ENCODE measurements at places on chromosomes 7 and 10. TPM values are rescaled to one million over a fixed set of nuclear protein-coding genes. Genes with fewer than 3 reads are reported as not detected.

HOXA4 gene
- 0.51 TPM for total RNA-seq

- DNase-seq, result no peak
Measured at GRCh38 chr7:108204281-108204796, 74.2 kb upstream of the LAMB4 start.

DOCK4 gene
- 63.8 TPM for total RNA-seq

GRCh38 chr10:129605266-129605985, 138.4 kb downstream of the MGMT start:
- peak; percentile 5 for DNase-seq

DNA sequence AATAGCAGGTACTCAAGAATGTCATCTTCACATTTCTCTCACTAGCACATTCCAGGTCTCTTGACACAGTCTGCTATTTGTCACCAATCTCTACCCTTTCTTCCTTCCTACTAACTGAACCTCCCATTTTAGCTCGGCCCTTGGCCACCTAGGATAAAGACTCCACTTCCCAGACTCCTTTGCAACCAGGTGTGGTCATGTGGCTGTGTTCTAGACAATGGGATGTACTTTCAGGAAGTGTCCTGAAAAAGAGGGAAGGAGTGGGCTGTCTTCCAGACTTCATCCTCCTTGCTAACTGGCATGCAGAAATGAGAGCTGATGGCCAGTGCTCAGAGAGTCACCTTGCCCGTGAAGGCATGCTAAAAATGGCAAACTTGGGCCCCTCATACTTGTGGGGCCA, 139.2 kb downstream of the AMPH start:
- DNase-seq, result no peak

WNT8B gene
- under 0.01 TPM for total RNA-seq

DNA sequence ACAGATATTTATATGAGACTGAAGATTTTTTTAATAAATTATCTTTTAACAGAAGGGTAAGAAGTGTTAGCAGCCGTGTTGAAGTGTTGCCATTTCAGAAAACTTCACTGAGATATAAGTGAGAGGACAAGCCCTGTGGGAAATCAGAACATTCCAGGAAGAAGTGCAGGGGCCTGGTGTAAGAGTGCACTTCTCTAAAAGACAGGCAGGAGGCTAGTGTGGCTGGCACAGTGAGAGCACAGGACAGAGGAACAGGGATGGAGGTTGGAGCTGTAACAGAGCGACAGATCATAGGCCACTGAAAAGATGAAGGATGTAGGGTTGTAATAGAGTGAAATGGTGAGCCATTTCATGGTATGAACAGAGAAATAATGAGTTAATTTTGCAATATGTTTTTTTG, 608.9 kb downstream of the SORCS1 start:
- DNase-seq, result no peak

SLC13A1 gene
- total RNA-seq, result not detected

GRCh38 chr10:130655313-130656186, 519.4 kb downstream of the GLRX3 start:
- DNase-seq, result no peak

- no peak for DNase-seq
Measured at GRCh38 chr7:28591725-28592349, 179.5 kb downstream of the CREB5 start.

- no peak for DNase-seq
Measured at GRCh38 chr7:91957232-91957631, 16.6 kb downstream of the AKAP9 start.

DNA sequence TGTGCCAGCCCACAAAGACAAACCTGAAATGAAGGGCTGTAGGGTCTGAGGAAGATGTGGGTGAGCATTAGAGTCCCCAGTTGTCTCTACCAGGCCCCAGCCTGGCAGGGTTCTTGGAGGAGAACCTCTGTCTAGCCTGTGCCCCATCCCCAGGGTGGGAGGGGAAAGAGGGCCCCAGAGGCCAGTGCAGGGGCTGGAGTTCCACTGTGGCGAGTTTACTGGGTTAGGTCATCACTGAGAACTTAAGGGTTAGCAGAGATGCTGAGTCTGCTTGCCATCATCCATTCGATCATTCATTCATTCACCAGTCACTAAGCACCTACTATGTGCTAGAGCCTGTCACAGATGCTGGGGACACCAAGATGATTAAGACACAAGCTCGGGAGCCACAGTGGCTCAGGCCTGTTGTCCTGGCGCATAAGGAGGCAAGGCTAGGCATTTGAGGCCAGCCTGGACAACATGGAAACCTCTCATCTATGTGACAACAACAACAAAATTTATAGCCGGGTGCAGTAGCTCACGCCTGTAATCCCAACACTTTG, 2.6 kb downstream of the ANKRD2 start:
- no peak for DNase-seq

PDE6C gene
- not detected for total RNA-seq

DNA sequence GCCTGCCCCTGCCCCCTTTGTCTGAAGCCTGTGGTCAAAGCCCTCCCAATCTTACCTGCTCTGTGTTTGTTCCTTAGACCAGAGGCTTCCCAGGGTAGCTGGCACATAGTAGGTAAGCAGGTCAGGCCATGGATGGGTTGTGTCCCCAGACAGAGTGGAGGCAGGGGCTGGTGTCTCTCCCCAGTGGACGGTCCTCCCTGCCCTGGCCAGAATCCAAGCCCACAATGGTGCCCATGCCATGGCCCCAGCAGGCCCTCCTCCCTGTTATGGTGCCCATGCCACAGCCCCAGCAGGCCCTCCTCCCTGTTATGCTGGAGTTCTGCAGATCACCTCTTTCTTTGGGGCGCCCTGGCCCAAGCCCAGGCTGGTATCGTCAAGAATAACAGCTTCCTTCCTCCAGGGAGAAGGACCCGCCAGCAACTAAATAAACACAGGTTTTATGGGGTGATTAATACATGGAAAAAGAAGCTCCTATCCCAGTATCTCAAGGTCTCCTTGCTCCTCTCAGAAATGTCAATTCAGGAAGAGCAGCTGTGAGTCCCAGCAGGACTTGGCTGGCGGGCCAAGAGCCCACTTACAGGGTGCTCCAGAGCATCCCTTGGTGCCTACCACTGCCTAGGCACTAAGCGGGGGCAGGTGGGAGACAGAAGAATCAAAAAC, 82.0 kb downstream of the NEURL1 start:
- no peak for DNase-seq

- no peak for DNase-seq
Measured at GRCh38 chr10:120266022-120266421, 191.0 kb upstream of the PLPP4 start.

DNA sequence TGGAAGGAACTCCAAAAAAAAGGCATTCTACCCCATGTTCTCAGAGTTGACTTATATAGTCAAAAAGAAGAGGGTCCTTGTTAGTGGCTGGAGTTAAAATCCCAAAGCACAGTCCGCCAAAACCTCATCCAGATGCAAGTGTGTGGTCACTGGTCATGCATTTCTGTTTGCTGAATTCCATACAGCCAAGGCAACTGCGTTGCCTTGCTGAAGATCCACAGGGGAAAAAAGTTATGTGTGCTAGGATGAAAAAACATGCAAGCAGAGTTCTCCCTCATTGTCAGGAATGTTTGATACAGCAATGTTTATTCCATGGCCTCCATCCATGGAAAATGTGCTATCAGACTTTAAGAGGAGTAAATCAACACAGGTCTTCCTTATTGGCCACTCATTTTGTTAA, 213.1 kb downstream of the CREB5 start:
- no peak for DNase-seq

IL2RA gene
- total RNA-seq, result not detected

DNA sequence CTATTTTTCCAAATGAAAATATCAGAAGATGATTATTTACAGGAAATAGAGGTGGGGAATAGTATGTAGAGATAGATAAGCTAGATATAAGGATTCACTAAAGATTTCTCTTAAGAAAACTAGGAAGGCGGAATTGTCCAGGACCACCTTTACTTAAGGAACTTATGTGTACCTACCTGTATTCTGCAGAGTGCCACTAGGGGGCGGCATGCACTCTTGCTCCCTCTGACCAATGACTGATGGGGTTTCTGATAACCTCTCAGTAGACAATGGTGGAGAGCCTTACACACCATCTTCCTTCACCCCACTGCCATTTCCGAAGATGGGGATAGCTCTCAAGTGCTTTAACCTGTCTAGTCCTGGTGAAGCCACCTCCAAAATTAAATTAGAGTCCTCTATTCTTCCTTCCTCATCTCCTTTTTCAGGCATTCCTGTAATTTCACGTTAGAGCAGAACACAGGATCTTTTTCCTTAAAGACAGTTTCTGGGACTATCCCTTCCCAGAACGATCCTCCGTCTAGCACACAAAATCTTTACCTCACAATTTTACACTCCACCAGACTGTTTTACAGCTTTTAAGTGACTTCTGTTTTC, 453.1 kb downstream of the SORCS1 start:
- DNase-seq, result peak; percentile 12

GRCh38 chr7:82247814-82248433, 195.7 kb downstream of the CACNA2D1 start:
- DNase-seq, result peak; percentile 34

DNA sequence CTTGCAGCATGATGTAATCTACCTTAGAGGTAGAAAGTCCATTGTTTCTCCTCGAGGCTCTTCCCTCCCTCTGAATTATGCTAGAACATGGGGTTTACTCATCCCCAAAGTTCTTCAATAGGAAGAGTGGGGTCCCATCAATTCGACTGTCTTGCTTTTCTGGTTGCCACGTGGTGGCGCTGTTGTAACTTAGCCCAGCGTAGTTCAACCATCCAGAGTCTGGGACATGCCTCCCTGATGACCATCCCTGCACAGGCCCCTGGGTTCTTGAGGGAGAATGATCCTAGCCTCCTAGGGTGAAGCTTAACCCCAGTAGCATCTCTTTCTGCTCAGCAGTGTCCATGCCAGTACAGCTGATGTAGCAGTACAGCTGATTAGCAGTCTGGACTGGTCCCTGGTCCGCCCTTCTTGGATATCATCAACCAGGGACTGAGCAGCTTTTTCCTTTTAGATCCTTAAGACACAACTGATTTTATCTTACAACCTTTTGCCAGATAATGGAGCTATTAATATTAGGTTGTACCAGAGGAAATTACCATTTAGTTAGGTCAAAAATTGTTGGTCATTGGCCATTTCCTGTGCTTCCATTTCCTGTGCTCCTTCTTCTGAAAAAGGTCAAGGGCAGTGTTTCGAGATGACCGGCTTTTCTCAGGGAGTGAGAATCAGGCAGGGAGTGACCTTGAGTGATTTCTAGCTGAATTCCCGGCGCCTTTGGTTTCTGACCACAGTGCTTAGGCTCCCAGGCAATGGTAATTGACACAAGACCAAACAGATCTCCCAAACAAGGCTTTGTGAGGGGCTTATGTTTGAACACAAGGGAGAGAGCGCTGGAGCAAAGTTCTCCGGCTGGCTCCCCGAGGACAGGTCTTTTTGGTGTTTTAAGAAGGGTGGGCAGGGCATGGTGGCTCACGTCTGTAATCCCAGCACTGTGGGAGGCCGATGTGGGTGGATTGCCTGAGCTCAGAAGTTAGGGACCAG, 65.4 kb downstream of the TACC2 start:
- DNase-seq, result peak; percentile 83

- DNase-seq, result no peak
Measured at GRCh38 chr10:59908808-59909143, 2.4 kb upstream of the CCDC6 start.

MAGI2 gene
- total RNA-seq, result 0.26 TPM

ARHGAP22 gene
- total RNA-seq, result 2.7 TPM

DNA sequence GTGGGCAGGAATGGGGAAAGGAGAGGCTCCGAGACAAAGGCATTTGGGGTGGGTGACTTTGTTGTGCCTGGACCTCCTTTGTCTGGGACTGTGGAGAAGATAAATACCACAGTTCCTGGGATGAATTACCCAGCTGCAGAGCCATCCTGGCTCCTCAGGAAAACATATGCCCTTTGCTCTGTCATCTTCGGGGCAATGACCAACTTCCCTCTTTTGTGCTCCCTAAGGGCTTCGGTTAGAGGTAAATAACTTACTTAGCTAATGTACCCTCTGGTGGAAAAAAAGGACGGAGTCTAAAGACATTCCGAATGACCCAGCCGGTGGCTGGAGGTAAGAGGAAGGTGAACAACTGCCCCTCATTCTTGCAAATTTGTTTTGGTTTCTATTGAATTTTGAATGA, 345.7 kb downstream of the GATA3 start:
- DNase-seq, result no peak

ANKRD61 gene
- under 0.01 TPM for total RNA-seq

MYOZ1 gene
- total RNA-seq, result not detected

GPR141 gene
- total RNA-seq, result 0.13 TPM
